ENCODE measurements at places on chromosomes 7 and 10. TPM values are rescaled to one million over a fixed set of nuclear protein-coding genes. Genes with fewer than 3 reads are reported as not detected.

The NPTX2 gene
- total RNA-seq, result 5.5 TPM

The RTKN2 gene
- total RNA-seq, result not detected

The CLRN3 gene
- total RNA-seq, result not detected

The FXYD4 gene
- total RNA-seq, result not detected

The DKK1 gene
- total RNA-seq, result 0.59 TPM

The CFAP43 gene
- 23.8 TPM for total RNA-seq

The ITPRID1 gene
- not detected for total RNA-seq

The MALRD1 gene
- 6.2 TPM for total RNA-seq

The ENTPD7 gene
- total RNA-seq, result 0.26 TPM

The VPS37D gene
- total RNA-seq, result not detected

The NSUN5 gene
- total RNA-seq, result 27.1 TPM

The SLC26A5 gene
- not detected for total RNA-seq

The ELOVL3 gene
- total RNA-seq, result not detected

The TYW1B gene
- total RNA-seq, result 20.0 TPM

The ARHGAP22 gene
- 0.26 TPM for total RNA-seq

The SPDYE5 gene
- not detected for total RNA-seq

The PRRT4 gene
- 1.7 TPM for total RNA-seq

The LRRD1 gene
- not detected for total RNA-seq

The CDC14C gene
- total RNA-seq, result not detected

The LZTS2 gene
- 57.9 TPM for total RNA-seq

The PITX3 gene
- not detected for total RNA-seq

The MAGI2 gene
- total RNA-seq, result 20.5 TPM

The GRK5 gene
- total RNA-seq, result 34.6 TPM

The FLNC gene
- total RNA-seq, result 114 TPM

The GNAT3 gene
- total RNA-seq, result not detected

The AKAP9 gene
- total RNA-seq, result 38.8 TPM

The SHH gene
- total RNA-seq, result not detected

The ZP3 gene
- total RNA-seq, result 1.9 TPM

The SUN3 gene
- not detected for total RNA-seq

The CTAGE8 gene
- 1.5 TPM for total RNA-seq

Measured in uterus (tissue), 4 donors.